Mammary microvascular endothelial cell (primary cell): ENCODE measurements at places on chromosomes 2 and 18. TPM values are rescaled to one million over a fixed set of nuclear protein-coding genes. Genes with fewer than 3 reads are reported as not detected.

The DYNC1I2 gene
- 143 and 146 TPM in 2 replicates for total RNA-seq

The SNORC gene
- total RNA-seq, result 0.10 and 1.6 TPM in 2 replicates

The ARMC9 gene
- total RNA-seq, result 8.6 and 11.3 TPM in 2 replicates

The AQP12B gene
- not detected in 2 replicates for total RNA-seq

The ATP5MC3 gene
- total RNA-seq, result 221 and 228 TPM in 2 replicates

The RGPD4 gene
- not detected in 2 replicates for total RNA-seq

The FEV gene
- total RNA-seq, result not detected in 2 replicates

The ALPI gene
- total RNA-seq, result not detected in 2 replicates

The SULT1C2 gene
- not detected in 2 replicates for total RNA-seq

The SLC9A2 gene
- total RNA-seq, result 0.05 and 0.07 TPM in 2 replicates

The SP140 gene
- total RNA-seq, result under 0.01 and 0.20 TPM in 2 replicates

The SLC11A1 gene
- total RNA-seq, result under 0.01 and 0.05 TPM in 2 replicates

The KLHL14 gene
- 0.25 TPM in 1 of 2 replicates, not detected in the other for total RNA-seq

The CHRNG gene
- total RNA-seq, result not detected in 2 replicates

The MAP3K19 gene
- total RNA-seq, result not detected in 2 replicates

The ROCK2 gene
- total RNA-seq, result 30.6 TPM in 2 replicates
